ENCODE measurements at places on chromosomes 2 and 18. TPM values are rescaled to one million over a fixed set of nuclear protein-coding genes. Genes with fewer than 3 reads are reported as not detected.
A peak's percentile ranks its signal among the peaks of the same experiment; 100 is the strongest.

The BOLL gene
- total RNA-seq = not detected

- DNase-seq = no peak
- no peaks in the 10 kb centered on the region for H3K36me3 ChIP-seq
- no peak overlapping the region for H3K27ac ChIP-seq
- no peak overlapping the region for H3K4me3 ChIP-seq
- no peaks in the 10 kb centered on the region for H3K27me3 ChIP-seq
Measured at GRCh38 chr2:42096869-42097591, 49.2 kb downstream of the PKDCC start.

- peak overlapping the region; percentile 58 for H3K27ac ChIP-seq
- DNase-seq = peak; percentile 92
- no peaks in the 10 kb centered on the region for H3K27me3 ChIP-seq
- peaks cover 31% of the 10 kb centered on the region for H3K4me1 ChIP-seq
- no peaks in the 10 kb centered on the region for H3K36me3 ChIP-seq
Measured at GRCh38 chr2:67436221-67436620, 39.1 kb downstream of the ETAA1 start.

DNA sequence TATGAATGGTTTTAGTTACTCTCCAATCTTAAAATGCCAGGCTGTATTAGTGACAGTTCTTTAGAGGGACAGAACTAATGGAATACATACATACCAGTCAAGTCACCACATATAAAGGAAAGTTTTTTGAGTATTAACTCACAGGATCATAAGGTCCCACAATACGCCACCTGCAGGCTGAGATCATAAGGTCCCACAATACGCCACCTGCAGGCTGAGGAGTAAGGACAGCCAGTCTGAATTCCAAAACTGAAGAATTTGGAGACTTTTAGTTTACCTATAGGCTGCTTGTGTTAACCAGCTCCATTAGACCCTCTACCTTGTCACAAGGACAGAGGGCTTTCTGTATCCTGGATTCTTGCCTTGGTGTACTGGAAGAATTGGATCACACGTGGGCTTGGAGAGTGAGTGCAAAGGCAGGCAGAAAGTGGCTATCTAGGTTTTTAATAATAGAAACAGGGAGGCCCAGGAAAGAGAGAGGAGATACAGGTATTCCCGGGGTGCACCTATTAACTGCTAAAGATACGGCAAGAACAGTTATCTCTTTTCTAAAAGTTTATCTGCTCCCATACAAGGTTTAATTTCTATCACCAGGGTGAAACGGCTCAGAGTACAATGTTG is 234.9 kb upstream of the CYRIA start:
- no peaks in the 10 kb centered on the region for H3K36me3 ChIP-seq
- no peak overlapping the region for H3K27ac ChIP-seq
- DNase-seq = no peak
- H3K4me3 ChIP-seq = no peak overlapping the region
- peaks cover 19% of the 10 kb centered on the region for H3K4me1 ChIP-seq
- H3K27me3 ChIP-seq = no peaks in the 10 kb centered on the region

GRCh38 chr2:24638568-24638967 is 147.5 kb downstream of the NCOA1 start:
- no peak overlapping the region for H3K4me3 ChIP-seq
- H3K36me3 ChIP-seq = no peaks in the 10 kb centered on the region
- no peak overlapping the region for H3K27ac ChIP-seq
- H3K27me3 ChIP-seq = no peaks in the 10 kb centered on the region
- DNase-seq = no peak

All from thyroid gland (tissue), 4 donors.